Fibroblast of villous mesenchyme (primary cell): ENCODE measurements at places on chromosomes 2 and 18.

GRCh38 chr2:12501469-12502158 is 215.1 kb upstream of the TRIB2 start:
- no peak for DNase-seq

- no peak for DNase-seq
These were observed 9.9 kb upstream of the GAREM2 start for GRCh38 chr2:26162963-26163362.

DNA sequence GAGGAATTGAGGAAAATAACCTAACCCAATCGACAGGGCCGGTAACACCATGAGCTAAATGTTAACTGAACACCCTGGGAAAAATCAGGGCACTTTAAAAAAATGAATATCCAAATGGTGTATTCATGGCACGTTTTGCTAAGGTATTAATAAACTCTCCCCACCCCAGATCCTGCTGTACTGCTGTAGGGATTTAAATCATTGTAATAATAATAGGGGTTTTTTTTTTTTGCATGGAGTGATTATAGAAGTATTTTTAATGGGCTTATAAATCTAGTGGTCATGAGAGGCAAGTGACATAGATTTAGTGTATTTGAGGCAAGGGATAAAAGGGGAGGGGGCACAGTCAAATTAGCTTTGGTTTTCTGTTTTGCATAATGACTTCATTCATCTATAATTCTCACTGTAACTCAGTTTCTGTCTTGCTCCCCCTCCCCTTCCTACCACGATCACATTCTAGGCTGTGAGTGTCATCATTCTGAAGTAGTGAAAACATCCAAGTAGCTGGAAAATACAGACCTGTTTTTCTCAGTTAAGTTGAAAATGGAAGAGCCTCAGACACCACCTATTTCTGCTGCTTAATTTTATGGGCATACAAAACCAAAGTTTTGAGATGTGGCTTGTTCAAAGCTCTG is 18.2 kb upstream of the MGAT5 start:
- peak; percentile 52 for DNase-seq

DNA sequence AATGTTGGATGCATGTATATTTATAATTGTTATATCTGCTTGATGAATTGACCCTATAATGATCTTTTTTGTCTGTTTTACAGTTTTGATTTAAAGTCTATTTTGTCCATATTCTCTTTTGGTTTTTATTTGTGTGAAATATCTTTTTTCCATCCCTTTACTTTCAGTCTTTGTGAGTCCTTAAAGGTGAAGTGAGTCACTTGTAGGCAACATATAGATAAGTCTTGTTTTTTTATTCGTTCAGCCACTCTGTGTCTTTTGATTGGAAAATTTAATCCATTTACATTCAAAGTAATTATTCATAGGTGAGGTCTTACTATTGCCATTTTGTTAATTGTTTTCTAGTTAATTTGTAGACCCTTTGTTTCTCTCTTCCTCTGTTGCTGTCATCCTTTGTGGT is 62.5 kb downstream of the NUP35 start:
- no peak for DNase-seq

- peak; percentile 90 for DNase-seq
These were observed 18.1 kb downstream of the NABP1 start for GRCh38 chr2:191696001-191696400.

DNA sequence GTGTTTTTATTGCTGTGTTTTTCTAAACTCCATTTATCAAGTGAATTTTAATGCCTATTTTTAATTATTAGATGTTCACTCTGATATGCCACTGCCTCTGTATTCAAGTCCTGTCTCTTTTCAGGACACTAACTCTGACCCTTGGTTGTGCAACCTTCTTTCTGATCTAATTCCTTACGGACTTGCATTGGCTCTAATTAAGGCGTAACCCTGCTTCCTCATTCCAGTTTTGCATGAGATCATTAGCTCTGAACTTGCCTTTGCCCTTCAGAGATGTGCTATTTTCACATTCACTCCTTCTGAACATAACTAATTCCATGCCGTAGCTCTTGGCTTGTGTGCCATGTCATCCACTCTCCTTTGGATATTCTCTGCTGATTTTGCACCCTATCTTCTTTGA is 162.5 kb upstream of the TMEFF2 start:
- DNase-seq = no peak
